ENCODE measurements at places on chromosomes 3 and 15.

DNA sequence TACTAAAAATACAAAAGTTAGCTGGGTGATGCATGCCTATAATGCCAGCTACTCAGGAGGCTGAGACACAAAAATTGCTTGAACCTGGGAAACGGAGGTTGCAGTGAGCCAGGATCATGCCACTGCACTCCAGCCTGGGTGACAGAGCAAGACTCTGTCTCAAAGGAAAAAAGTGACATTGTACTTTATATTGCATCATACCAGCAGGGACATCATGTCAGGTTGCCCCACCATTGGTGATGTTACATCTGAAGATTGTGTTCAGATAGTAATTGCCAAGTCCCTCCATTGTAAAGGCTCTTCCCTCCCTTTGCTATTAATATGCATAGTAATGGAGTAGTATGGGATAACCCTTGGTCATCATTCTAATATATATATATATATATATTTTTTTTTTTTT is 44.8 kb downstream of the FOXL2 start:
- DNase-seq: no peak

DNA sequence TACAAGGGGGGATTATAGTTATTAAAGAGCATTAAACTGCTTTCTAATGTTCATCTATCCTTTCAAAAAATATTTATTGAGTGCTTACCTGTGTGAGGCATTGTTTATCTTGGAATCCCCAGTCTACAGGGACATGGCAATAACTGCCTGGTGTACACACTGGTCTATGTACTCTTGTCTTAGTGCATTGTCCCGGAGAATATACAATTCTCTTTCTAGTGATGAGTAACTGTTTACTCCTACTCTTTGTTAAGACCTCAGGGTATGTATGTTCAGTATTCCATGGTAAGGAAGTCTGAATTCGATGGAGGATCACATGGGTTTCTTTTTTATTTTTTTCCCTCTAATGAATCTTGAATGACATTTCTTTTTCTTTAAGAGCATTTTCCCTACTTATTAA is 772.4 kb upstream of the NR2F2 start:
- no peak for DNase-seq

DNA sequence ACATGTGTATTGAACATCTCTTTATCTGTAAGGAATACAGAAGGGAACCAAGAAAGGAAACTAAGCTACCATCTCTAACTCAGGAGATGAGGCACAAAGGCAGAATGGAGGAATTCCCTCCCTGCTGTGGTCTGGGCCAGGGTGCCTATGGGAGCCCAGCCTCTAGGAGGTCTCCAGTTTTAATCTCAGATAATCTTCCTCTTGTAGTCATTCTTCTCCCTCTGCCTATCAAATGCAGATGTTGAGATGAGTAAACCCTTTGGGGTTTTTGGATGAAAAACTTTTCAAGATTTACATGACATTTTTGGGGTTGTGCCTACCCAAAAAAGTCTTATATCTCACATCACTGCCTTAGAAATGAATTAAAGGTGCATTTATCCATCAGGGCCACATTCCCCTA is 23.3 kb downstream of the SCG5 start:
- DNase-seq: no peak

- no peak for DNase-seq
Measured at GRCh38 chr3:29426302-29427226, 145.7 kb downstream of the RBMS3 start.

DNA sequence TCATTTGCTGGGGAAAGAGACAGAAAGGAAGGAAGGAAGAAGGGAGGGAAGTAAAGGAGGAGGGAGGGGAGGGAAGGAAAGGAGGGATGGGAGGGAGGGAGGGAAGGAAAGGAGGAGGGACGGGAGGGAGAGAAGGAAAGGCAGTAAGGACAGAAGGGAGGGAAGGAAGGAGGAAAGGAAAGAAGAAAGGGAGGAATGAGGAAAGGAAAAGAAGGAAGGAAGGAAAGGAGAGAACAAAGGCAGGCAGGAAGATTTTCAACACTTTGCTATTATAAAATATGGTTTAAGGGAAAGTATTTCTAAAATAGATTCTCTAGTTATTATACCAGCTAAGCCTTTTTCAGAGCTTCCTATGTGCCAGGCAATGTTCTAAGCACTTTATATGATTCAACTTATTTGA is 278.0 kb upstream of the LYSMD4 start:
- no peak for DNase-seq

DNA sequence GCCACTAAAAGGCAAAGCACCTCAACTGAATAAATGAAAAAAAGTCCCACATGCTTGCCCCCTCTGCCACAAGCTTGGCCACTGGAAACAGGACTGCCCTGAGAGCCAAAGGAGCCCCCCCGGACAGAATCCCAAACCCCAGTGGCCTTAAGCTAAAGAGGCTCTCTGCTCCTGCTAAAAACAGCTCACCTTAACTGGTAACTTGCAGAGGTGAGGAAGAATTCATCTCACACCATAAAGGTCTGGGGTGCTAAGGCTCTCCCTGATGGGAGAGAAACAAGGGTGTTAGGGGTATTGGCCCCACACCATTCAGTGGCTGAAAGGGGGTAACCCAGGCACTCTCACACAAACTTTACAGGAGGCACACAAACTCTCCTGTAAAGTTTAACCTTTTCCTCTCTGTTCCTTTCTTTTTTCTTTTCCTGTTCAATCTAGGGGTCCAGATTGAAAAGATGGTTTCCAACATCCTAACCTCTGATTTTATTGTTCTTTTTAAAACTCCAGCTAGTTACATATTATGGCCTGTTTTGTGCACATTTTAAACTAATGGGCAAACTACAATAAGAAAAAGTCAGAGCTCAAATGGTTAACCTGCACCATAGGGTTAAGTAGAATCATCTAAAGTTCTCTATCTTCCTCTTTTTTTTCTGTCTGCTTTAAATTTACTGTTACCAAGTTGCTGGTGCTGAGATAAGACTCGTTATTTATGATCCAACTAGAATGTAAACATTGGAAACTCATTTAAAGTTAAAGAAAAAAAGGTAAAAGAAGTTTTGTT is 19.9 kb downstream of the TRANK1 start:
- no peak for DNase-seq

- DNase-seq: no peak
Measured at GRCh38 chr3:138434875-138435772, 708 bp downstream of the ESYT3 start.

- DNase-seq: no peak
Measured at GRCh38 chr3:132972333-132972732, 65.9 kb upstream of the TMEM108 start.

- DNase-seq: peak; percentile 45
Measured at GRCh38 chr3:57078344-57078634, 17.8 kb downstream of the SPATA12 start.

DNA sequence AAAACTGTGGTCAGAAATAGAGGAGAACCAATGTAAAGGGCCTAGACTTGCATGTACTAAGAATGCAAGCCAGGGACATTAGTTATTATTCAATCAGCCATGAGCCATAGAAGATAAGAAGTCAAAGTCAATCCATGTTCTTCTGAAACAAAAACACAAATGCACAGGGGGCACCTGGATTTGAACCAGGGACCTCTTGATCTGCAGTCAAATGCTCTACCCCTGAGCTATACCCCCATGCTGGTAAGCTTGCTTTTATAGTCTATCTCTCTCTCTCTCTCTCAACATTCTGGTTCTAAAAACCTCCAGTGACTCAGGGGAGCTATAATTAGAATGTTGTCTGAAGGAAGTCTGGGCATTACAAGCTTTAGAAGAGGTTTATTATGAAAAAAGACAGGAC is 85.6 kb upstream of the ACP3 start:
- no peak for DNase-seq

- no peak for DNase-seq
Measured at GRCh38 chr3:45599424-45599886, 4.9 kb downstream of the LIMD1 start.

GRCh38 chr3:61771976-61772375 is 210.6 kb downstream of the PTPRG start:
- DNase-seq: no peak

GRCh38 chr3:179961703-179962078 is 75.0 kb downstream of the PEX5L start:
- peak; percentile 87 for DNase-seq

- DNase-seq: no peak
Measured at GRCh38 chr3:160460033-160460432, 10.4 kb upstream of the TRIM59 start.

- peak; percentile 15 for DNase-seq
Measured at GRCh38 chr3:45817831-45818522, 21.6 kb upstream of the SLC6A20 start.

DNA sequence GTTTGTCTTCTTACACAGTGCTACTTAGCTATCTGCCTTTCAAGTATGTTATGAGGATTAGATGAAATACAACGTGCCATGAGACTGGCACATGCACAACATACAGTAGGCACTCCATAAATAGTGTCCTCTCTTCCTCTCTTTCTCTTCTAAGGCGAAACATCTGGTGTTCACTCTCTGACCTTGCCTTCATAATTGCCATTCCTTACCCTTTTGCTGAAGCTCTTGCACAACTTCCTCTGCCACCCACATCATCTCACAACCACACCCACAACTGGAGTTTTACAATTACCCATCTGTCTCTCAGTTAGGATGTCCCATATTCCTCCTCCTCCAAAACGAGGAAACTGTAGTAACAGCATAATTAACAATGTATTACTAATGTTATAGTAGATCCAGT is 26.4 kb upstream of the ACP3 start:
- no peak for DNase-seq

DNA sequence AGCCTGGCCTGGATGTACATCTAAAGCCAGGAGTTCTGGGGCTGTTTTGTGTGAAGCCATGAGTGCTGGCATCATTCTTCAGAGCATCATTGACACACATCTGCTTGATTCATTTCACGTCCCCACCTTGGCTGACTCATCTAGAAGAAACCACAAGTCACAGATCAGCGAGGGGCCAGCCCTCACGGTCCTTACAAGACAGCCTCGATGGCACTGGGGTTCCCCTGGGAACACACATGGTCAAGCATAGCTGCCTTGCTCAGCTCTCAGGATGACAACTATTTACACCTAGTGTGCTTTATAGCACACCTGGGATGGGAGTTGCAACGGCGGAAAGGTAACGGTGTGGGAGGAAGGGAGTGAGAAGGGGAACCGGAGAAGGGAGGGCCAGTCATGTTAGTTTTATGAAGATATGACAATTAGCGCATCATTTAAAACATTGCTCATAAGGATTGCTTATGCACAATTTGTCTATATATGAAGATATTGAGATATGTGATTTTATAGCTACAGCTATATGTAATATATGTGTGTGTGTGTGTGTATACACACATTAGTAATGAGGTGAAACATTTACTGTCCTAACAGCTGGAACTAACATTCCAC is 227.1 kb downstream of the RPLP1 start:
- no peak for DNase-seq

DNA sequence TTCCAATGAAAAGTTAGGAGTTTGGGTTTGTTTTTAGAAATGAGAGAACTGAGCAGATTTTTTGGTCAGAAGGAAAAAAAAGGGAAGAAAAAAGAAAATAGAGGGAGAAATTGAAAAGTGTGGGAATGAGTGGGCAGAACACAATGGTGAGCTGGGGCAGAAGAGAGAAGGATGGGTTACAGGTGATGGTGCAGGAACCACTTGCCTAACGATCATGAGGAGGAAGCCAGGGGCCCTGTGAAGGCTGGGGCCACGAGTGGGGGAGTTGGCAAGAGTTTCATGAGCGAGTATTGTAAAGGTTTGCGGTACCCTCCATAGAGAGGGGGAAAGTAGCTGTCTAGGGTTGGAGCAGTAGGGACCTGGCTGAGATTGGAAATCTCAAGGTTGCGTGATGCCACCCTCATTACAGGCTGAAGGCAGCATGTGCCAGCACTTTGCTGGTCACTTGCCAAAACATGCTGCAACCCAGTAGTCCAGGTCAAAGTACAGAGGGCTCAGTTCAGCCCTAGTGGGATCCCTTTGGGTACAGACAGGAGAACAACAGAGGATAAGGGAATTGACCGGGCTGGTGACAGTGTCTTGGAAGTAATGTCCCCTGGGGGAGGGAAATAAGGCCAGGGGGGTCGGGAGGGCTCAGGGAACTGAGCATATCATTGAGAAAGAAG is 6.6 kb downstream of the IVD start:
- DNase-seq: no peak

GRCh38 chr3:94132777-94133176 is 69.9 kb downstream of the NSUN3 start:
- no peak for DNase-seq

GRCh38 chr3:170739410-170739809 is 130.6 kb downstream of the RPL22L1 start:
- DNase-seq: no peak

DNA sequence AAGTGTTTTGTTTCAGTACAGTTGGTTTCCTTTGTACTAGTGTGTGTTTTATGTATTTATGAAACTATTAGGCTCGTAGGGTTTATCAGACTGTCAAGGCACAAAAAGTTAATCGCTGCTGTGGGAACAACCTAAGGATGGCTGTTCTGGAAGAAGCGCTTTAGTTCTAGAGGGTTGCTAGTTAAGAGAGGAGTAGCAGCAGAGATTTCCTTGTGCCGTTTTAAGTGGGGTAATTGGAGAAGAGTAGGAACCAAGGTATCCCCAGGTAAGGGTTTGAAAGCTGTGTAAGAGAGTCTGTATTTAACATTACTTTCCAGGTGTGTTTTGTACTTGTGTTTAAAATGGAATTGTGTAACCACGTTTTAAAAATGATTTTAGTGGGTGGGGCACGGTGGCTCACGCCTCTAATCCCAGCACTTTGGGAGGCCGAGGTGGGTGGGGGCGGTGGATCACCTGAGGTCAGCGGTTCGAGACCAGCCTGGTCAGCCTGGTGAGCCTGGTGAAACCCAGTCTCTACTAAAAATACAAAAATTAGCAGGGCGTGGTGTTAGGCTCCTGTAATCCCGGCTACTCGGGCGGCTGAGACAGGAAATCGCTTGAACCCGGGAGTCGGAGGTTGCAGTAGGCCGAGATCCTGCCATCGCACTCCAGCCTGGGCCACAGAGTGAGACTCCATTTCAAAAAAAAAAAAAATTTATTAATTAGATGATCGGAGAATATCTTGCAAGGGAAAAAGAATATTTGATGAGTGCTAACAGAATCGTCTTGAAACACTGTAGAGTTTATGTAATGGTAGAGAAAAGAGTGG is 2.6 kb downstream of the MORF4L1 start:
- no peak for DNase-seq

DNA sequence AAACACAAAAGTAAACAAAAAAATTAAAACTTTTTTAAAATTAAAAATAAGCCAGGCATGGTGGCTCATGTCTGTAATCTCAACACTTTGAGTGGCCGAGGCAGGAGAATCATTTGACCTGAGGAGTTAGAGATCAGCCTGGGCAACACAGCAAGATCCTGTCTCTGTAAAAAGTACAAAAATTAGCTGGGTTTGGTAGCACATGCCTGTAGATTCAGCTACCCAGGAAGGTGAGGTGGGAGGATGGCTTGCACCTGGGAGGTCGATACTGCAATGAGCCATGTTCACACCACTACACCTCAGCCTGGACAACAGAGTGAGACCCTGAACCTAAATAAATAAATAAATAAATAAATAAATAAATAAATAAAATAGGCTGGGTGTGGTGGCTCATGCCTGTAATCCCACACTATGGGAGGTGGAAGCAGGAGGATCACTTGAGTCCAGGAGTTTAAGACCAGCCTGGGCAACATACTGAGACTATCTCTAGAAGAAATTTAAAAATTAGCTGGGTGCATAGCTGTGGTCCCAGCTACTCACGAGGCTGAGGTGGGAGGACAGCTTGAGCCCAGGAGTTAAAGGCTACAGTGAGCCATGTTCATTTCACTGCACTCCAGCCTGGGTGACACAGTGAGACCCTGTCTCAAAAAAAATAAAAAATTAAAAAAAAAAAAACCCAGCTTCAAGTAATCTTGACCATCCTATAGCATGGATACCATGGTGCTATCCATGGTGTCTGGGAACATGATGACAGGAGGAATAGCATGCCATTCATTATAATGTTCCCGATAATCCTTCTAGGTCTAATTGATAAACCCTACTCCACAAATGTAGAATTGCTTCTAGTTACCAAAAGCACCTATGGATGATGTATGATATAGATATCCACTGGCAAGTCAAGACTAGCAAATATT is 4.2 kb downstream of the MYO5A start:
- no peak for DNase-seq
